ENCODE measurements at places on chromosomes 12 and 14.

DNA sequence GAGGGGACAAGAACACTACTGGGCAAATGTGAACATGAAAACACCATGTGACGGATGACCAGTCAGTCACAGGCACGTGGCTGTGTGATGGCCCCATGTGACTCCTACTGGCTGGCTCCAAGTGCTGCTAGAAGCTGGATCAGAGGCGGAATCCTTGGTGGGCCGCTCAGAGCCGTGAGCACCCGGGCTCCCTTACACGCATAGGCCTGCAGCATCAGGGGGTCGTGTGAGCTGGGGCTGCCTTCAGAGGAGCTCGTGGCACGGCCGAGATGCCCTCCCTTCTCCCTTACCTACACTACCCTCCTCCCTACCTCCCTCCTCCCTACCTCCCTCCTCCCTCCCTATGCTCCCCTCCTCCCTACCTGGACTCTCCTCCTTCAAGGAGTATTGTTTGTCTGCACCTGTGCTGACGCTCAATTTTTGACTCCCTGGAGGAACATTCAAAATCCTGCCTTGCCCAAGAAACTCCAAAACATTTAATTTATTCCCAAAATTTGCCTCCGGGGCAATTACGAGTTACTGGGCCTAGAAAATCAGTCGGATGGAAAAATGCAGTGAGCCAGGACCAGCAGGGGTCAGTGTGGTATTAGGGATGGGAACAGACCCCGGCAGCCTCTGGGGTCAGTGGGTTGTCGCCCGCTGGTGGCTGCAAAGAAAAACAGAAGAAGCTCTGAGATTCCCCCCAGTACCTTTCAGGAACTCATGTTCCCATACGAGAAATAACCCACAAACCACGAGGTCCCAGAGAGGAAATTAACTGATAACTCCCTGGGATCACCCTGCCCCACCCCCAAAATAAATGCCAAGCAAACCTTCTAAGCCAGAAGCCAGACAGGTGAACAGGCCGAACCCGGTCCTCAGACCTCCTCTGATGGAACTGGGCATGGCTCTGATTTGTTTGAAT is 61.3 kb downstream of the C14orf132 start:
- DNase-seq = peak; percentile 61

- DNase-seq = peak; percentile 15
Observed at GRCh38 chr12:3658327-3659163, 94.4 kb downstream of the CRACR2A start.

DNA sequence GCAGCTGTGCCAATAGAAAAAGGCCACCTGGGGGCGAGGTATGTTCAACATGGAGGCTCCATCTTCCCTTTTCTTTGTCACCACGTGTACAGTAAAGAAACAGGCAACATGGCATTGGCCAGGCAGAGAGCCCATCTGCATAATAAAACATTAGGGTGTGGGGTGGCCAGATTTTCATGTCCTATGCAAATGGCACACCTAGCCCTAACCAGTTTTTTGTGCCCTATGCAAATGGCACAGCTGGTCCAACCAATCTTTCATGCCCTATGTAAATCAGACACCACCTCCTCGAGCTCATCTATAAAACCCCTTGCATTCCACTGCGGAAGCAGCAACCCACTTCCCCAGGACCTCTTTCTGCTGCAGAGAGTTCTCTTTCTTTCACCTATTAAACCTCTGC is 149.1 kb upstream of the RGS6 start:
- DNase-seq = no peak

- no peak for DNase-seq
Observed at GRCh38 chr12:89369166-89369565, 16.9 kb upstream of the DUSP6 start.

- no peak for DNase-seq
Observed at GRCh38 chr12:6020930-6021329, 75.9 kb upstream of the ANO2 start.

- DNase-seq = no peak
Observed at GRCh38 chr12:58668871-58669270, 251.4 kb downstream of the LRIG3 start.

DNA sequence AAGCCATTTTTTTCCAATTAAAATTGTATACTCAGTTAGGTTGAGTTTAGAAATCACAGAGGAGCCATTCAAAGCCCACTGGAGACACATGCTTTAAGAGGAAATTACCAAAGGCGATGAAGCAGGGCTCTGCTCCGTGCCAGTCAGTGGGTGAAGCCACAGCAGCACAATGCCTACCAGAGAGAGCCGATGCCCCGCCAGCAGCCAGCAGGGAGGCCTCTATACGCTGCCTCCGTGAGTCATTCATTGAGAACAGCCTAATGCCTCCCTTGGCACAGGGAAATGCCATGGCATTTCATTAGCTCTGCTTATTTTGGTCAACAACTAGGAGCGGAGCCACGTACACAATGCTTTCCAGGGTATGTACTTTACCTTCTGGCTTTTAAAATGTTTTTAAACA is 197.8 kb upstream of the FRMD6 start:
- DNase-seq = no peak

- DNase-seq = no peak
Observed at GRCh38 chr12:92717202-92717601, 14.4 kb downstream of the PLEKHG7 start.

Data from activated CD4-positive, alpha-beta T cell treated with anti-CD3 and anti-CD28 coated beads, Interleukin-2, Interleukin-4, amounts not matched to agents 100 ng/mL and 50 ng/mL, durations not matched to agents 16 hours and 8 hours (primary cell).